ENCODE measurements at places on chromosomes 16 and 17.

- DNase-seq, result no peak
Observed at GRCh38 chr16:87326151-87326571, 9.0 kb upstream of the C16orf95 start.

GRCh38 chr17:71168053-71168741 is 952.6 kb upstream of the SOX9 start:
- DNase-seq, result no peak

- peak; percentile 64 for DNase-seq
Observed at GRCh38 chr17:82103553-82104451, 5.8 kb upstream of the FASN start.

DNA sequence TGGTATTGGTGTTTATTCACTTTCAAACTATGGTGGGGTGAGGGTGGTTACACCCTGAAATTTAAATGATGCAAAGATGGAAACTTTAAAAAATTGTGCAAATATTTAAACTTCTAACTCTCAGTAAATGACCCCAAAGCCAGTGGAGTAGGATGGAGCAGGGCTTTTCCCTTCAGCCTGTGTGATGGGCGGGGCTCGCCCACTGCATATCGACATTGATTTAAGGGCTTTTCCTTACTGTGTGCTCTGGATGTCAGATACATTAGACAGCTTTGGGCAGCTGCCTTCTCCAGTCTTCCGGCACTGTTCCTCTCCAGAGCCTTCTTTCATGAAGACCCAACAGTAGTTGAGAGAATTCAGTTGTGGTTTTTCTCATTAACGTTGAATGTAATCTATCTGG is 99.9 kb downstream of the SPECC1 start:
- no peak for DNase-seq

GRCh38 chr16:4613636-4614570 is 785 bp downstream of the UBALD1 start:
- DNase-seq, result no peak

GRCh38 chr17:7413346-7413985 is 5.8 kb downstream of the NLGN2 start:
- DNase-seq, result no peak

- no peak for DNase-seq
Observed at GRCh38 chr16:119835-120491, 18.5 kb downstream of the NPRL3 start.

Data from left cardiac atrium (tissue), 4 donors.